ENCODE measurements at places on chromosomes 5 and 9.

- no peak for DNase-seq
Measured at GRCh38 chr5:126694403-126694802, 82.5 kb upstream of the LMNB1 start.

DNA sequence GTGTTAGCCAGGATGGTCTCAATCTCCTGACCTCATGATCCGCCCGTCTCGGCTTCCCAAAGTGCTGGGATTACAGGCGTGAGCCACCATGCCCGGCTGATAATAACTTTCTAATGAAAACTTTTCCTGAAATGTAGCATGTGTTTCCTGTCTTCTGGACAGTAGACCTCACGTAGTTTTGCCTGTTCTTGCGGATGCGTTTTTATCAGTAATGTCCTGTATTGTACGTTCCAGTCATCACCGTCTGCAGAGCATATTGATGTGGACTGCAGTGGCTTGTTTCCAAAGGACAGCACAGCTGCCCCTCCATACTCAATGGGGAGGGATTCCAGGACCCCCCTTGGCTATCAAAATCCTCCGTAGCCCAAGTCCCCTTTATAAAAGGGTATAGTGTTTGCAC lies 12.8 kb downstream of the EXOC3 start:
- no peak for DNase-seq

- DNase-seq, result no peak
Measured at GRCh38 chr5:74370168-74370567, 270.4 kb downstream of the ENC1 start.

DNA sequence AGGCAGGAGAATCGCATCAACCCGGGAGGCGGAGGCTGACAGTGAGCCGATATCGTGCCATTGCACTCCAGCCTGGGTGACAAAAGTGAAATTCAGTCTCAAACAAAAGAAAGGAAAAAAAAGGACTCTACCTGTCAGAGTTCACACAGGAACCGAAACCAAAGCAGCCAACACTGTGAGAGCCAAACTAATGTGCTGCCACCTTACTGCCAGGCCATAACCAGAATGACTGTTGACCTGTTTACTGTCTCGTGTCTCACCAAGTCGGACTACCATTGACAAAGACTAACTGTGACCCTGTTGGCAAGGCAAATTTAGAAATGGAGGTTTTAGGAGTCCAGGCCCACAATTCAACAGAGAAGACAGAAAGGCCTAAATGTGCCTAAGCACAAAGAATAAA lies 112.4 kb downstream of the ANXA2R start:
- no peak for DNase-seq

- DNase-seq, result peak; percentile 87
Measured at GRCh38 chr5:134552301-134552700, 26.8 kb downstream of the JADE2 start.

DNA sequence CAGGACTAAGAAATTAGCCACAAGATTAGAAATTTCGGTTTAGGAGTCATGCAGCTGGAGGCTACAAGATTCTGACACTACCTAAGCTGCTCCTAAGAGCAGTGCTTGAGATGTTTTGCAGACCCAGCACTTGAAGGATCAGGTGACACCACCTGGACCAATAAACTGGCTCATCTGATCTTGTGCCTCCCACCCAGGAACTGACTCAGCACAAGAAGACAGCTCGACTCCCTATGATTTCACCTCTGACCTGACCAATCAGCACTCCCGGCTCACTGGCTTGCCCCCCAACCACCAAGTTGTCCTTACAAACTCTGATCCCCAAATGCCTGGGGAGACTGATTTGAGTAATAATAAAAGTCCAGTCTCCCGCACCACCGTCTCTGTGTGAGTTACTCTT lies 170.4 kb downstream of the TTC39B start:
- DNase-seq, result peak; percentile 54

GRCh38 chr9:117114768-117115167 lies 300.1 kb downstream of the ASTN2 start:
- no peak for DNase-seq

DNA sequence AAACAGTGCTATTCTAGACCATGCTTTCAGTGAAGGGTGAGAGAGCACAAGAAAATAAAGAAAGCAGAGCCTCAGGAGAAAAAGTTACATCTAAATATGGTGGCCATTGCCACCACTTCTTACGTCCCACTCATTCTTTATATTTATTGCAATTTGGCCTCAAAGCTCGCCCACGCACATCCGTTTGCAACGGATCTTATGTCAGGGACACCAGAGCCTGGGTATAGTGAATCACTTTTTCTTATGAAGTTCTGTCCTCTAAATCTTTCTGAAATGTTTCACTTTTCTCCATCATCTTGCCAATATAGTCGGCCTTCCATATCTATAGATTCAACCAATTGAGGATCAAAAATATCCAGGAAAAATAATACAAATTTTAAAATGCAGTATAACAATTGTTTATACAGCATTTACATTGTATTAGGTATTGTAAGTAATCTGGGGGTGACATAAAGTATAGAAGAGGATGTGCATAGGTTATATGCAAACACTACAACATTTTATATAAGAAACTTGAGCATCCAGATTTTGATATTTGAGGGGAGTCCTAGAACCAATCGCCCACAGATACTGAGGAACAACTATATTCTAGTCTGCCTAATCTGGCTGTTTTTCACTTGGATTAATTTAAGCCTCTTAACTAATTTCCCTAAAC lies 35.2 kb downstream of the GOLPH3 start:
- DNase-seq, result no peak

DNA sequence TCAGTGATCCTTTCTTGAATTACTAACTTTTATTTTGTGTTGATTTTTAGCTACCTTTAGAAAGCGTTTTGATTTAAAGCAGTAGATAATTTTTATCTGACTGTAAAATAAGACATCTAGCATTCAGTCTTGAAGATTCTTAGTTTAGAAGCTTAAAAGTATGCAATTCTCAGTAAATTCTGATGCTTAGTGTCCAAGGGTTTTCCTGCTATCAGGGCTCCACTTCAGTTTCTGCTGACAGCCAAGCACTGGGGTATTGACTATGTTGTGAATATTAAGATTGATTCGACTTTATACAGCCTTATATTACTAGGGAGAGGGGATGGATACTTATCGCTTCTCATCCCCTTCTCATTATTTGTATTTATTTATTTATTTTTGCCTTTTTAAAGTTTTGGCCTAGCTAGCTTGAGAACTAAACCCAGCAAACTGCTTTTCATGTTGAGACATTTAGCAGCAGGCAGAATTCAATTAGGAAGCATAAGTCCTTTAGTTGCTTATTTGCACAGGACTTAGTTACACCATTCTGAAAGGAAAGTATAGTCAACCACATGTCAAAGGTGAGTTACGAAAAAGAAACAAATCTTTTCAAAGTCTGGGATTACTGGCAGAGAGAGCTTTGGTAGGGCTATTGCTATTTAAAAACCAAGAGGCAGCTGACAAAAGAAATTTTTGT lies 2.9 kb downstream of the PBX3 start:
- no peak for DNase-seq

DNA sequence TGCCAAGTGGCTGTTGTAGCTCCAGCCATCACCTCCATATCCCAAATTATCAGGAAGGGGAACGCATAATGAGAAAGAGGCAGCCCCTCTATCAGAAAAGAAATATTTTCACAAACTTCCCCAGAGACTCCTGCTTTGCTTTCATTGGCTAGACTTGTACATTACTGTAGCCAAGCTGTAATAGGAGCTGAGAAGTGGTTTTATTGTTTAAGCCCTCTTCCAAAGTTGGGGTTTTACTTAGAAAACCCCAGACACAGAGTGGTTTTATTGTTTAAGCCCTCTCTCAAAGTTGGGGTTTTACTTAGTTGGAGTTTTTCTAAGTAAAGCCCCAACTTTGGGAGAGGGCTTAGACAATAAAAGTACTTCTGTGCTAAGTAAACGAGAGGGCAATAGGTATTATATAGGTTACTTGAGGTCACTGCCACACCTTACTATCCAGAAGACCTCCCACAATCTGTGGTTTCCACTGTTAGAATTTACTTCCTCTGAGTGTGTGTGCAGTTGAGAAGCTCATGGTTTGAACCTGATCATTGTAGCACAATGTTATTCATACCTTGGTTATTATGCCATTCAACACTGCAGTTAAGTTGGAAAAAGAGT lies 215.7 kb upstream of the OTULINL start:
- no peak for DNase-seq

- no peak for DNase-seq
Measured at GRCh38 chr9:96771124-96771523, 6.8 kb downstream of the ZNF510 start.

GRCh38 chr9:70442328-70442848 lies 27.9 kb upstream of the KLF9 start:
- DNase-seq, result no peak

DNA sequence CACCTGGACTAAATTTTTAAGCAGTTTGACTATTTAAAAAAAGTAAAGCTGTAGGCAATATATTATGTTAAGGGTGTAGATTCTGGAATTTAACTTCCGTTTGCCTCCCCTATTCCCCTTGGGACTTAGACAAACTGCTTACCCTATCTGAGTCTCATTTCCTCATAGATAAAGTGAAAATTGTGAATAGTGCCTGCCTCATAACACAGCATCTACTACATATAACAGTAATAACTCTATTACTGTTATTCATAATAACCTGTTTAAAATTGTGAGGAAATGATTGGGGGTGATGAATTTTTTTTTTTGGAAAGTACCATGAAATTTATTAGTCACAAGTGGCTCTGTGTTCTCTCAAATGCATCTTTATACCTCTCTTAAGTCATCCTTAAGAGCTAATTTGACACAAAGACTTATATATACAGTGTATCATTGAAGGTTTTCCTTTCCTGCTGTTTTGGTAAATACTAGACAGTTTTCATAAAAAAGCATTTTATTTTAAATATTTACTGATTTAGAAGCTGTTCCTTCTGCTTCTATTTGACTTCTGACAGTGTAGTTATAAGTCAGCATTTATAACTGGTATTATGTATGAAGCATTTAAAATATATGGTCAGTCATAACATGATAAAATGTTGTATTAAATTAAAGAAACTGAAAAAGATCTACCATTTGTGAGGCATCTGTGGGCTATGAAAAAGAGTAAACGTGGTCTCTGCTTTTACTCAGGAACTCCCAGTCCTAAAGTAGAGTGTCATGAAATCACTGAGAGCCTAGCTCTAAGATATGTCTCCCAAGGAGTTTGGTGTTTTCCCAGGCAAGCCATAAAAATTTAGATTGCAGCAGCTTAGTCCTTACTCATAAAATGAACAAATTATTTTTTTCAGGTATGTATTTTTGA lies 46.4 kb downstream of the MCCC2 start:
- no peak for DNase-seq

DNA sequence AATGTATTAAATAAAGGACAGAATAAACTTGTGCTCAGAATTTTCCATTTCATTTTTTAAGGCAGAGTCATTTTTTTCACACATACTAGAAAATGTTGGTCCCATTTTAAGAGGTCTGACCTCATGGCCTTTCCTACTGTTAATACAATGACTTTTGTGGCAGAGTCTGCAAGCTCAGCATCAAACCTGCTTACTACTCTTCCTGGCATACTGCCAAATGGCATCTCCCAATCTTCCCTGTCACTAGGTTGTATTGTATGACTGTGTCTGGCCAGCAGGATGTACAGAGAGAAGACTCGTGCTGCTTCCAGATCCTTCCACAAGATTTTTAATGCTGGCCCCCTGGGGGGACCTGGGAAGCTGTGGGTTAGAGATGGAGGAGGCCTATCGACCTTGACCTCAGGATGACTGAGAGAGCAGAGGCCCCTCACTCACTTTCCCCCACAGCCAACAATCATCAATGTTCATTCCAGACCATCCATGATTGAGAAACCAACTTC lies 64.7 kb downstream of the BARX1 start:
- DNase-seq, result no peak

- no peak for DNase-seq
Measured at GRCh38 chr5:105940181-105940580, 1730.6 kb downstream of the EFNA5 start.

DNA sequence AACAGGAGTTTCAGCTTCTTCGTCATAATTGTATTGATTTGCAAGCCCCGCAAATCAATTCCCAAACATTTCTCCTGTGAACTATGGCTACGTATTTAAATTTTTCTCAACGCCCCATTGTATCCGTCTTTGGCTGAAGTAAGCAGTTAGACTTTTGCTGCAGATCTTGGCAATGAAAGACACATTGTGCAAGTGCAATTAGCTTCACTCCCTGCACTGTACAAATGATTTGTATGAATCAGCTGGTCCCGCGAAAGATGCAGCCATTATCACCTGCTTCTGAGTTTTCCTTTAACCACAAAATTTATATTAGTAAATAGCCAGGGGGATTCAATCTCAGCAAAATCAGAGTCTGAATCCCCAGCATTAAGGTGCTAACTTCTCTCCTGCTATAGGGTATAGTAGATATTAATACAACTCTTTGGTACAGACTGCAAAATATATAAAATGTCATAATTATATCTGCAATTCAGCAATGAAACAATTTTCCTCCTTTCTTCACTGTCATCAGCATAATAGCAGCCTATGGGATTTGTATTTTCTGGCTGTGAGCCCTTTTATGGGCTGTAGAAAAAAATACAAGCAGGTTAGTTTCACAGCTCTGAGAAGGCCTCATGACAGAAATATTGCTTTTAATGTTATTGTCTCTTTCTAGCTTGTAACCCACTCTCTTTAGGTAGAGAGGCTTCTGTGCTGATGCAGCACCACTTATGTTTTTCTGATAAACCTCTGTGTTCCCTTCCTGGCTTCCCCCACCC lies 68.4 kb upstream of the SMARCA2 start:
- no peak for DNase-seq

DNA sequence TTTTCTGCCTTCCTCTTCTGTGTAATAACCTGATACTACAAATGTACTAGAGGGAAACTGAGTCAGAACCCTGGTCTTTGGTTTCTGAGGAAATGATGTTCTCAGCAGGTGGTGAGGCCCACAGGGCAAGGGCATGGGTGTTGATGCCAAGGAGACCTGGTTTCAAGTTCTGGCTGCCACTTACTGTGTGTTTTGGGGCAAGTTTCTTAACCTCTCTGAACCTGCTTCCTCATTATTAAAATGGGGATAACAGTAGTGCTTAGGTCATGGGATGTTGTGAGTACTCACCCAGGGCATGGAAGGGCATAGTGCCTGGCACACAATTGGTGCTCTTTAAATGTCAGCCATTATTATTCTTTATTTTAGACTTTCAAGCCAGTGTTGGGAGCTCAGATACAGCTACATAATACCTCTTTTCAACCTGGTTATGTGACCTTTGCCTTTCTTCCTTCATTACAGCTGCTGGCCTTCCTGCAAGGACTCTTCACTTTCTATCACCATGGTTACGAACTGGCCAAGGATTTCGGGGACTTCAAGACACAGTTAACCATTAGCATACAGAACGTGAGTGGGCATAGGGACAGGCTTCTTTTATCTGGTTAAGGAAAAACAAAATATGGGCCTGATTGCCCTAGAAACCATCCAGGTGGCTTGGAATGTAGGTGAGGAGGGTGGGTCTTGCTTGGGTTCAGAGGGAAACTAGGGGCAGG lies 131.5 kb downstream of the ARHGAP26 start:
- no peak for DNase-seq

GRCh38 chr5:112126982-112127381 lies 292.1 kb downstream of the EPB41L4A start:
- no peak for DNase-seq

DNA sequence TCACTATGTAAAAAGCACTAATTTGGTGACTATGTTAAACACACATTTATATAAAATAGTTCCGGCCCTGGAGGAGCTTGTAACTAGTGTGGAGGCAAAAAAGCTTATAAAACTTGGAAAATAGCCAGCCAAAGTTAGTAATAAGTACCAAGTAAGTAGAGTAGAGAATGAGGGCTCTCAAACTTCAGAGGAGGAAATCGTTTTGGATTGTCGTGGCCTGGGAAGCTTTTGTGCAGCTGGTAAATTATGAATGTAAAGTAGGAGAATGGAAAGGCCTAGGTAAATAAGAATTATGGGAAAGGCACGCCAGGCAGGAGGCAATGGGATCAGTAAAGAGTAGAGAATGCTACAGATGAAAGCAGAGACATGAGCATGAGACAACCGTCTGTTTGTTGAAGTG lies 832.7 kb upstream of the ZNF608 start:
- no peak for DNase-seq

All from hematopoietic multipotent progenitor cell treated with erythropoietin and hydrocortisone succinate and interleukin-3 and kit ligand, for 8 days (in vitro differentiated cells).